Osteoblast (primary cell): ENCODE measurements at places on chromosomes 13 and 19. TPM values are rescaled to one million over a fixed set of nuclear protein-coding genes. Genes with fewer than 3 reads are reported as not detected.

DNA sequence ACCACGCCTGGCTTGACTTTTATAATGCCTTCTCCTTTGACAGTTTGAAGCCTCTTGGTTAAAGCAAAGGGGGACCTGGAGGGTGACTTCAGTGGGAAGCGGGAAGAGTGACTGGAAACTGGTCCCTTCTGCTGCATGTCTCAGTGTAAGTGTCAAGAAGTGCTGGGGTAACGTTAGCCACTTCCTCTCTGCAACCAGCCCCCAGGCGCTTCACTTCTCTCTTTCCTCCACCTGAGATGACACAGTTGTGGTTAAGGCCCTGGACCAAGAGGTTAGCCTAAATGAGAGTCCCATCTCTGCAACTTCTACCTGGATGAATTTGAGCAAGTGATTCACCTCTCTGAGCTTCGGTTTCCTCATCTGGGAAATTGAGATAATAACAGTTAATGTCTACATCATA is 16.3 kb downstream of the LEUTX start:
- DNase-seq: no peak

DNA sequence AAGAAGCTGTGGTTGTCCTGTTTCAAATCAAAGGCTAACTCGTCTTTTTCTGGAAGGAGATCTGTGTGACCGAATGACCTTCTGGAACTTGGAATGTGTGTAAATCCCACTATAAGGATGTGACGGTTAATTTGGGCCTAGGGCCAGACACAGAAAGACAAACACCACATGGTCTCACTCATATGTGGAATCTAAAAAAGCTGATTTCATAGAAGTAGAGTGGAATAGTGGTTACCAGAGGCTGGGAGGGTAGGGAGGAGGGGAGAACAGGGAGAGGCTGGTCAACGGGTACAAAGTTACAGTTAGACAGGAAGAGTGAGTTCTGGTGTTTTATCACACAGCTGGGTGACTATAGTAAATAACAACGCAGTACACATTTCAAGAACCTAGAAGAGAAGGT is 39.3 kb upstream of the RGCC start:
- DNase-seq: peak; percentile 46

- peak; percentile 19 for DNase-seq
Observed at GRCh38 chr13:91145571-91146205, 201.8 kb upstream of the MIR17HG start.

DNA sequence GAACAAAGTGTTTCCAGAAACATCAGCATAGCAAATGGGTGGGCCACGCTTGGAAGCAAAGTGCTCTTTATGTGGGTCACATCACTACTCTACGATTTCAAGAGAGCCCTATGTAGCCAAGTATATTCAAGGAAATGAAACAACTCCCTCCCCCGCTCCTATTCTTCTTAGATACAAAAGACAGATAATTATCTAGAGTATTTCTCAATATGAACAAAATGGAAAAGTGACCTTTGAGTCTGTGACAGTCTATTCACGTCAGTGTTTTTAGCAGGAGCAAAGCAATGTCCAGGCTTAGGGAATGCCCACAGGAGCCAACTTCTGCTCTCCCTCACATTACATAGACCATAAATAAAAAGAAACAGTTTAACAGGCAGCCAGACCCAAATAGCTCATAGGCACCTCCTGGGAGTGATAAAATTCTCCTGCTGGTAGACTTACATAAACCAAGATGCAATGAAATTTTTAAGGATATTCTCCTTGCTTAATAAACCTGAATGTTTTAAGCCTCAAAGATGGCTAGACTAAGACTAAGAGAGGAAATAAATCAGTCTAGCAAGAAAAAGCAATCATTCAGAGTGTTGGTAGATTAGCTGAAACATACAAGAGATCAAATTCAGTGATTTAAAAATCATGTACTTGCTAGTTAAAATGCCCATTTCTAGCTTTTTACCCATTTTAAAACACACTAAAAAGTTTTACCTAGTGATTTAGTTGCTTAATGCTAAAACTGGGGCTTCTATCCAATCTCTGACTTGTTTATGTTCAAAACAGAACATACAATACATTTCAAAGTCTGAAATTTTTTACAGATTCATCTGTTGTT is 182.8 kb downstream of the RGCC start:
- no peak for DNase-seq

DNA sequence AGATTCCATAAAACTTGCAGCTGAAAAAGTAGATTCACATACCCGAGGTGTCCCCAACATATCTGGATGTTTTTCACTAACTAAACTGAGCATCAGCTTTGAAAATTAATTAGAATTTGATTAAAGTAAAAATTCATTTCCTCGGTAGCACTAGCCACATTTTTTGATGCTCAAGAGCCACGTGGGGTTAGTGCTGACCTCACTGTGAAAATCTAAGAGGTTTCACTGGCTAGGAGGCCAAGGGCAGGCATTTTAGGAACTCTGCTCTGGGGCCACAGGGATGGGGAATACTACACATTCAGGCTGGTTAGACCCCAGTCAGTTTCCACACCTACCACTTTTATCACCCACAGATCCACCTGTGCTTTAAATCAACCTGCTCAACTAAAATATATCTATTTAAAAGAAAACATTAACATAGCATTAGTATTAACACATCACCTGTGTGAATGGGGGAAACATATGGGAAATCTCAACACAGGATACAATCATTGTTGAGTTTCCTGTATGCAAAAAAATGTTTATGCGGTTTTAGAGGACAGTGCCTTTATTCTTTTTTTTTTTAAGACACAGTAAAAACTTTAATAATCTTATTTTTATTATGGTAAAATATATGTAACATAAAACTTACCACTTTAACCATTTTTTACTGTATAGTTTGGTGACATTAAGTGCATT is 45.5 kb downstream of the BRD4 start:
- no peak for DNase-seq

GFY gene
- not detected in 2 replicates for total RNA-seq

ATP8A2 gene
- 0.72 and 0.88 TPM in 2 replicates for total RNA-seq

STOML3 gene
- total RNA-seq: not detected in 2 replicates

PRR36 gene
- total RNA-seq: under 0.01 TPM in 1 of 2 replicates, not detected in the other
